ENCODE measurements at places on chromosomes 6 and 20.

GRCh38 chr6:37862992-37863391 lies 43.5 kb downstream of the ZFAND3 start:
- no peak for DNase-seq

DNA sequence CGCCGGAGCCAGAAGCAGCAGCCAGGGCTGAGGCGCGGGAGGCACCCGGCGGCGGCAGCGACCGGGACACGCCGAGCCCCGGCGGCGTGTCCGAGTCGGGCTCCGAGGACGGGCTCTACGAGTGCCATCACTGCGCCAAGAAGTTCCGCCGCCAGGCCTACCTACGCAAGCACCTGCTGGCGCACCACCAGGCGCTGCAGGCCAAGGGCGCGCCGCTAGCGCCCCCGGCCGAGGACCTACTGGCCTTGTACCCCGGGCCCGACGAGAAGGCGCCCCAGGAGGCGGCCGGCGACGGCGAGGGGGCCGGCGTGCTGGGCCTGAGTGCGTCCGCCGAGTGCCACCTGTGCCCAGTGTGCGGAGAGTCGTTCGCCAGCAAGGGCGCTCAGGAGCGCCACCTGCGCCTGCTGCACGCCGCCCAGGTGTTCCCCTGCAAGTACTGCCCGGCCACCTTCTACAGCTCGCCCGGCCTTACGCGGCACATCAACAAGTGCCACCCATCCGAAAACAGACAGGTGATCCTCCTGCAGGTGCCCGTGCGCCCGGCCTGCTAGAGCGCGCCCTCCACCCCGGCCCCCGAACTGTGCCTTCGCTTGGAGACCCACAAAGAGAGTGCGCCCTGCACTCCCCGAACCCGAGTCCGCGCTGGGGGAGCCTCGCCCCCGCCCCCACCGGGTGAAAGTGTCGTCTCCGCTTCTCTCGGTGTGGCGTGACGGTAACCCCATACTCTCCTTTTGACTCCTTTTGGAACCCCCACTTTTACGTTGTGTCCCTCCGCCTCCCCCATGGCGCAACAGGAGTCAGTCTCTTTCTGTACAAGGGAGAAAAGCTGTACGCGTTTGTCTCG lies 1.6 kb downstream of the INSM1 start:
- peak; percentile 81 for DNase-seq

DNA sequence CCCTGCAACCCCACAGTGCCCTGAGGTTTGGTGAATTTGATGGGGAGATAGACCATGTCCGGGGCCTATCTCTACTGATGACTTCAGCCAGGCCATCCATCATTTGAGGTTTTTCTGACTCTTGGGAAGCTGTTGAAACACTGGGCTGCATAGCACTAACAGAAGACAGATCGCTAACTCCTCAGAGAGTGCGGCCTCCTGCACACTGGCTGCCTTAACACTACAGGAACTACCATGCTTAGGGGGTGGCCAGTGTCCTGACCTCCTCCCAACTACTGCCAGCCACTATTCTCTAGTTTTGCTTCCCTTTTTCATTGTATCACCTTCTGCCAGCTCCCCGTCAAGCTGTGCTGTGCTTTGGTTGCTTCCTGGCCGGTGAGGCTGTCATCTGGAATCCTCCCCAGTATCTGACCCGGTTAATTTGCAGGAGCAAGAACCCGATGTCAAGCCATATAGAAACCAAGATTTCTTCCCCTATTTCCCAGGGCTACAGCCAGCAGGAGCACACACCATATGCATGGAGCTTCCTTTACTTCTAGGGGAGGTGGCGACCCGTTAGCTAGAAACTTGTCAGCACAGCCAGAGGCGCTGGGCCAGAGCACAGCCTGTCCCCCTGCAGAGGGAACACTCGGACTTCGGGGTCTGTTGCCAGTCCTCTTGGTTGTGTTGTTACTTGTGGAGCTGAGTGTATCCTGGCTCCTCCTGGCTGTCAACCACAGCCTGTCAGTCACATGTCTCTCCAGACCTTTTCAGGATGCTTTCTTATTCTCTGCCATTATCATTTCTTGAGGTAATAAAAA lies 57.3 kb upstream of the TRAF3IP2 start:
- no peak for DNase-seq

- no peak for DNase-seq
Measured at GRCh38 chr6:143970456-143971218, 37.4 kb downstream of the PLAGL1 start.

DNA sequence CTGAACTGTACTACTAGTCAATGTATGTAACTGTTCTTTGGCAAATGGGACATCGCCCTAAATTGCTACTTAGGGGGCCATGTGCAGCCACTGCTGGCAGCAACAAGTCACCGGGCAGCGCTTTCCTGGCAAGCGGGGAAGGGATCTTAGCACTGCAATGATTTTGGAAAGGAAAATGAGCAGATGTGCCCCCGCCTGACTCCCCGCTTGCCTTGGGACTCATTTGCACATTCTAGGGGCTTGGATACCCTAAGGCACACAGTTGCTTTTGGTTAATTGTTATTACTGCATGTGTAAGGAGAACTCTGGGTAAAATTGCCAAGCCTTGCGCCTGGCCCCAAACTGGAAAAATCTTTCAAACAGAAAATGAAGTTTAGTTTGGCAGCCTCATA lies 32.2 kb downstream of the CD83 start:
- no peak for DNase-seq

DNA sequence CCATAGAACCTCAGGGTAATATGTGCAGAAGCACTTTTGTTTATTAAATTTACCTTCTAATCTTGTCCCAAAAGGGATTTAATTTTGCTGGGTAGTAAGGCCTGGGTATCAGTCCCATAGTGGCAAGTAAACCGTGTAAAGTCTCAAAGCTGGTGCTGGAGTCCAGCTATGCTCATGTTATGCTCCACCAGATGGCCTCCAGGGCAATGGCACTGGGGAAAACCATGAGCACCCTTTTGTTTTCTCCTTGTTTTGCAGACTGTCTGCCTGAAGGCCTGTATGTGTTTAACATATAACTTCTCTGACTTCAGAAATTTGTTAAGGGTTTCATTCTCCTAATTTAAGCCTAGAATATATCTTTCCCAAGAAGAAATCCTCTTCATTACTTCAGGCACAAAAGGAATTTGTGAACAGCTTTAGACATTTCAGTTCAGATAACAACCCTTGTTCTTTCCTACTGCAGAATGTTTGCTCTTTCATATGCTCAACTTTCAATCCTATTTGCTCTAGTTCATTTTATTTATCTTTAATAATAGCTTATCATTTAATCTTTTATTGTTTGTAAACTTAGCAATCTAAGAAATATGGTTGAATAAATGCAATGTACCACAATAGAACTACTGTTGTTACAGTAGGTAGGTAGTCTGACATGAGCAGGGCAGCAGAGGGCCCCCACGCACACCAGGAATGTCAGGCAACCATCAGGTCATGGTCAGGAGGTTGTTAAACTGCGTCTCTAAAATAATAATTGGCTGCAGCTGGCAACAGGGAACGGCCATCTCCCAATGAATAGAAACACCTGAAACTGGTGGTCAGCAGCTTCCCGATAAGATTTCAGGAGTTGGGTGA lies 162.8 kb downstream of the TENT5A start:
- DNase-seq: no peak

DNA sequence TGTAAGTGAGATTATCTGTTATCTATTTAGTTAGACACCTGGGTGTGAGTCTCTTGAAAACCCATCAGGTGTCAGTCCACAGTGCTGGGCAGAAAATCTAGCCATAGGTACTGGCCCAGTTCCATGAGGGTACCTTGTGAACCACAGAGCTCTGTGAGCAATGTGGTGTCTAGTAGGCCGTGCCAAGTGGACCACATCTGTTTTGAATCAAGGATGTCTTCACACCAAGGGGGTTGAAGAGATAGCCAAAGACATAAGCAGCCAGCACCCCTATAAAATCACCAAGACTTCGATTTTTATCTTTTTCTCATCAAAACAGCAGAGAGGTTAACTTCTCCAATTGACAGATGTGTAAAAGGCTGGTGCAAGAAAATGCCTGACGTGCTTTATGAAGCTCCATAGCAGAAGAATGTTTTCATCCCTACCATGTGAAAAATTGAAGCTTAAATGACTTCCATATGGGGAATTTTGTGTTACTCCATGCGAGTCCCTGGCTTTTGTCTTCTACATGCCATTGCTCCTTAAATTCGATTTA lies 368.7 kb downstream of the HAO1 start:
- DNase-seq: no peak

DNA sequence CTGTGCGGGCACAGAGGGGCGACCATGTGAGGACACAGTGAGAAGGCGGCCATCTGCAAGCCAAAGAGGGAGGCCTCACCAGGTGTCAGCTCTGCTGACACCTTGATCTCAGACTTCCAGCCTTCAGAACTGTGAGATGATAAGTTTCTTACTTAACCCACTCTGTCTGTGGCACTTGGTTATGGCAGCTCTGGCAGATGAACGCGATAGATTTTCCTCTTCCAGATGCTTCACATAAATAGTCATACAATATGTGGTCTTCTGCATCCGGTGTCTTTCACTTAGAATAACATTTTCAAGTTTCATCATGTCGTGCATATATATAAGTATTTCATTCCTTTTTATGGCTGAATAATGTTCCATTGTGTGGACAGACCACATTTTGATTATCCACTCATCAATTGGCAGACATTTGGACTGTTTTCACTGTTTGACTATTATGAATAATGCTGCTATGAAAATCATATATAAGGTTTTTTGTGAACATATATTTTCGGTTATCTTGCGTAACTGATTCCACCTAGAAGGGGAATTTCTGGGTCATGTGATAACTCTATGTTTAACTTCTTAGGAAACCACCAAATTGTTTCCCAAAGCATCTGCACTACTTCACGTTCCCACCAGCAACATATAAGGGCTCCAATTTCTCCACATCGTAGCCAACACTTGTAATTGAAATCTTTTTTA lies 30.2 kb downstream of the PRR18 start:
- no peak for DNase-seq

DNA sequence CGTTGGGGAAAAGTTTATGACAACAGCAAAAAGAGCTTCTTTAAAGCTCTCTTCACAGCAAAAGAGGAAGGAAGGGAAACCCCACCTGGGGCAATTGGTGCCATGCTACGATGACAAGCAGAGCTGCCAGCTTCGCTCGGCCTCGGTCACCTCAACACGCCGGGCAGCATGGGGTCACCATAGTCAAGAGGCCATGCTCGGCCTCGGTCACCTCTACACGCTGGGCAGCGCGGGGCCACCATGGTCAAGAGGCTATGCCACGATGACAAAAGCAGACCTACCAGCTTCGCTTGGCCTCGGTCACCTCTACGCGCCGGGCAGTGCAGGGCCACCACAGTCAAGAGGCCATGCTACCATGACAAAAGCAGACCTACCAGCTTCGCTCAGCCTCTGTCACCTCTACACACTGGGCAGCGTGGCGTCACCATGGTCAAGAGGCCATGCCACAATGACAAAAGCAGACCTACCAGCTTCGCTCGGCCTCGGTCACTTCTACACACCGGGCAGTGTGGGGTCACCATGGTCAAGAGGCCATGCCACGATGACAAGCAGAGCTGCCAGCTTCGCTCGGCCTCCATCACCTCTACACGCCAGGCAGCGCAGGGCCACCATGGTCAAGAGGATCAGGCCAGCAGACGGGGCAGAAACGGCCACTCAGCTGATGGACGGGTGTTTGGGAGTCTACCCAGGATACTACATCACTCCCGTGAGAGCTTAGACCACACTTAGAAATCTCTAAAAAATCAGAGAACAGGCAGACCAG lies 12.1 kb downstream of the APMAP start:
- no peak for DNase-seq

- no peak for DNase-seq
Measured at GRCh38 chr20:45958593-45958992, 13.4 kb downstream of the ZNF335 start.

DNA sequence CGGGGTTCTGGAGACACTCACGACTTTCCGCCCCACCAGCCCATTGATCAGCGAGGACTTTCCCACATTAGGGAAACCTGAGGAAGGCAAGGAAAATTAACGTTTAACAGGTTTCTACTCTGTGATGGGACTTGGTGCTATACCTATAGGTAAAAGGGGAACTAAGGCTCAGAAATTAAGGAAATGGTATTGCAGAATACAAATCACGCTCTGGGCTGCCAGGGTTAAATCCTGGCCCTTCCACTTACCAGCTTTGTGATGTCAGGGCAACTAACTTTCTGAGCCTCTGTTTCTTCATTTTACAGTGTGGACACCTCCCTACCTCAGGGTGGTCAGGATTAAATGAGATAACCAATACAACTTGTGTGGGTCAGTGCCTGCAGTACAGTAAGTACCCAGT lies 8.8 kb downstream of the GNL1 start:
- DNase-seq: no peak

DNA sequence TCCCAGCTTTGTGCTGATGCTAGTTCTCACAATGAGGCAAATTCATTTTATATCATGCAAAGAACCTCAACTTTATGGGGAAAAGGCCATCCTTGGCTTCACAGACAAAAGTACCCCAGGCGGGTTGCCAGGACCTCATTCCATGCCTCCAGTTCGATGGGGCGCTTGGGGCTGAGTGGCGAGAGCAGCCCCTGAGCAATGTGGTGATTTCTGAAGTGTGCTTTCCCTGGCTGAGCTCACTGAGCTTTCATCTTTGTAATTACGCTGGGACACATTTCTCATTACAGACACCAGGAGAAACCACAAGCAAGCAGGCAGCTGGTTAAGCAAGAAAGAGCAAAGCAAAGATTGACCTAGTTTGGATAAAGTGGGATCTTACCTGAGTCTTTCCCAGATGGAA lies 301.5 kb upstream of the CDH4 start:
- DNase-seq: no peak

DNA sequence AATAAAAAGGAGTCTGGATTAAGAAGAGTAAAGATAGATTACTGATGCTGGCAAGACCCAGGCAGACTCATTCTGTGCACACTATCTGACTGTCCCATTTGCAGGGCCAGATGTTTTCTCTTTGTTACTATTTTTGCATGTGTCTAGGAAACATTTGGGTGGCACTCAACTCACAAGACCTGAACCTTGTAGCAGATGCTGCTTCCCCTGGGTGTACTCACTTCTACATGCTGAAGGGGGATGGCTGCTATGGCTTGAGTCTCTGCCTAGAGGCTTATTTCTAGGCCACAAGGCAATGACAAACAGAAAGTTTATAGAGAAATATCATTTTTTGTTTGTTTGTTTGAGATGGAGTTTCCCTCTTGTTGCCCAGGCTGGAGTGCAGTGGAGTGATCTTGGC lies 351.4 kb downstream of the FOXA2 start:
- no peak for DNase-seq

GRCh38 chr6:74369556-74369993 lies 673.6 kb downstream of the CD109 start:
- no peak for DNase-seq

DNA sequence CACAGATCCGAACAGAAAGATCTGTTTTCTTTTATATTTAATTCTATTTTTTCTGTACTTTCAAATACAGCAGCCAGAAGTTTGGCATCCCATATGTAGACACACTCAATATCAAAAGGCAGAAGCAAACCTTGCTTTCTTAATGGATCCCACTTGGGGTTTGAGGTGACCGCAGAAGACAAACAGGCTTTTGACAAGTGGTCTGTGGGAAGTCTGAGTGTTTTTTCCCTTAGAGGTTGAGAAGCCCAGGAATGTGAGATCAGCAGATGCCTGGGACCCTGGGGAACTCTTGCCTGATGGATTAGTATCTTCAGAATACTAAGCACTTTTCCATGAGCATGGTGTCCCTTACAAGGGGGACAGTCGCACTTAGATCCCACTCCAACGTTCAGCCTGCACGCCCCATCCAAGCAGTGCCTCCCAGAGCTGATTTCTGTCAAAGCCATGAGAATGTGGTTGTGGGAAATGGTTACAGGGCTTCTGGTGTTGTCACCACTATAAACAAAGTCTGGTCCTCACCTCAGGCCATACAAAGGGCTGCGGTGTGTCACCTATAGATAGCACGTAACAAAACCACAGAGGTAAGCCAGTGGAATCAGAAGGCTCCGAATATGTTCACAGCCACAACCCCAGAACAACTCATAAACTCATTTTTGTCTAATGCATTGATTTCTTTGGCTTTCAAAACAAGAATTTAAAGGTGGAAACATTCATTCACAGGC lies 12.7 kb downstream of the IL17F start:
- no peak for DNase-seq
